ENCODE measurements at places on chromosomes 11 and 22.

GRCh38 chr11:126612671-126613070, 257.2 kb downstream of the ST3GAL4 start:
- DNase-seq: no peak

- peak; percentile 70 for DNase-seq
Observed at GRCh38 chr11:68003846-68004550, at the start of gene UNC93B1. Gene UNC93B1 (minus strand): TSS chr11:68004097. CDS start chr11:68004043, 54 bp downstream.

DNA sequence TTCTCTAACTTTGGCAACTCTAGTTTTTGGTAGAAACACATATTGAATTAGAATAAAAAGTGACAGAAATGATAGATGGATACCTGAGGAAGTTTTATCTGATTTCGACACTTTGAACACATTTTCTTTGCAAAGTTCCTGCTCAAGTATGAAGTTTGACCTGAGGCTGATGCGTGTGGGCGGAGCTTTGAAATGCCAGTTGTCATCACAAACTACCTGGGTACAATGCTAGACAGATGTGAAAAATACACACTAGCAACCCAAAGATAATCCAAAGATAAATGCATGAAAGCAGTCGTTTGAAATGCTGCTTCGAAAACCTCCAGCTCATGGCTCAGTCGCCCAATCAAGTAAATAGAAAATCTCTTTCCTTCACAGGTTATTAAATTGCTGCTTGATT, 54.8 kb downstream of the CD44 start:
- no peak for DNase-seq

DNA sequence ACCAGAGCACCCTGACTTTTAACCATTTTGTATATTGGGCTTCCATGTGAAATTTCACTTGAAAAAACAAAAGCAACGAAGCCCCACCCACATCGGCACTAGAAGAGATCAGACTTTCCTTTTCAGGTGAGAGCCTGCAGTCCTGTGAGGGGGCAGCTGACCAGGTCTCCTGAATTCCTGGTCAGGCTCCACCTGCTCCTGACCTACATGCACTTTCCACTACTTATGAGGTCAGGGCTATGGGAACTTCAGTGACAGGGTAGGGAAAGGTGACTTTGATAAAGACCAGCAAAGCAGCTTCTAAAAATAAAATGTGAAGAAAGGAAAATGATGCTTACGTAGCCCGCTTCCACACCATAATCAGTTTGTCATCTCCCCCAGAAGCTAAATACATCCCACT, 24.7 kb downstream of the HIRA start:
- DNase-seq: no peak

DNA sequence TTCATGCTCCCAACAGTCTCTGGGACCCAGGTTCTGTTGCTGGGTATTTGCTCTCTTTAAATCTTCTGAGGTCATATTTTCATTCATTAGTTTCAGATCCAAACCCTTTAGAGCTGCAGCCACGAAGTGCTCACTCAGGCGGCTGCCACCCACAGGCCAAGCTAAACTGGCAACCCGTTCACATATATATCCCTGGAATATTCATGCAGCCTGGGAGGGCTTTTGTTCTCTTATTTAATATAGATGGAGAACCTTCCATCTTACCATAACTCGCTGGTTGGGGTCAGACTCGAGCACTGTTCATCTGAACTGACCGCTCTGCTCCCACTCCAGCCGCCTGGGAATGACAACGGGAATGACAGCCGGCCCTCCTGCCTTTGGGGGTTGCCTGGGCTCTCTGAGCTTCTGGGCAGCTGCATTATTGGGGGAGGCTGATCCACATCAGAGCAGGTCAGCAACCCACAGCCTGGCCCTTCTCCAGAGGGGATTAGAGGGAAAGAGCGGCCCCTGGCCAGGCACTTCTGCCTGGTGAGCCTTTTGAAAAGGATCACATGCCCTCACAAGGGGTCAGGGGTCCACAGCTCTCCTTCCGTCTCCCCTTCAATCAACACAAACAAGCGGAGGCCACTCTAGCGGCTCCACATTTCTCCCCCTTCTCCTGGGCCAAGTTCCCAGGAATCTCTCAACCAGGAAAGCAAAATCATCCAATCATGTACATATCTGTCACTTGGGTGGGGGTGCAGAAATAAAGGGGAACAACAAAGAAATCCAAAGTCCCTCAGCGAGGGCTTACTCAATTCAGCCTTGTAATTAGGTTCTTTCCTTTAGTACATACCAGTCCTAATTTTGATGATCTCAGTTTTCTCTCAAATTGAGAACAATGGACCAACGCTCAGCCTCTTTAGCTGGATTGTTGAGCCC, 11.8 kb downstream of the TMEM184B start:
- no peak for DNase-seq

GRCh38 chr11:110092111-110092514, 1.1 kb upstream of the ZC3H12C start:
- no peak for DNase-seq

GRCh38 chr11:64340671-64341335, 799 bp downstream of the CCDC88B start:
- peak; percentile 69 for DNase-seq

DNA sequence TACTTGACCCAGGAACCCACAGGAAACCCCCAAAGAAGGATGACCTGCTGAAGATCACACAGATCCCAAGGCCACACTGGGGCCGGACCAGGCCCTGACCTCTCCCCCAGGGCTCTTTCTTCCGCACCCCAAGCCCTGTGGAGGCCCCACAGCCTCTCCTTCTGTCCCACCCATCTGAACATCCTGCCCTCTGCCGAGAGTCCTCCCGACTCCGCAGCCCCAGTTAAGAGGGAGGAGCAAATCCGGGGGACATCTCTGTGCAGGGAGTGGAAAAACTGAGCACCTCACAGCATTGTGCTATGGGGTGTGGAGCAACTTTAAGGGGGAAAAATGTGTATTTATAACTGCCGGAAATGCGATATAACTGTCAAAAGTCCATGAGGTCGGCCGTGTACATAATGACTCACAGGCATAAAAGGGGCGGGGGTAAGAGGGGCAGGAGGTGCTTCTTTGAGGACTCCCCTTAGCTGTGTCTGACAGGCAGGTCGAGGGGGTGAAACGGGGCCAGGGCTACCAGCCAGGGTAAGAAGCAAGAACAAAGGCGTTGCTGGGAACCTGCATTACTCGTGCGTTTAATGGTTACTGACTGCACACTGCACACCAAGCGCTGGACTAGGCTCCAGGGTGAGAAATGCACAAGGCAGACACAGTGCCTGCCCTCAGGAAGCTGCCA, 57.2 kb downstream of the WNT11 start:
- DNase-seq: no peak

- DNase-seq: no peak
Observed at GRCh38 chr22:37302674-37303555, 20.6 kb downstream of the CYTH4 start.

- DNase-seq: no peak
Observed at GRCh38 chr11:120917559-120918239, 106.2 kb upstream of the TBCEL start.

- no peak for DNase-seq
Observed at GRCh38 chr22:19503869-19504268, 20.3 kb downstream of the CLDN5 start.

- no peak for DNase-seq
Observed at GRCh38 chr11:123011510-123011909, 29.9 kb upstream of the BSX start.

- no peak for DNase-seq
Observed at GRCh38 chr11:10784232-10785145, 24.2 kb downstream of the EIF4G2 start.

DNA sequence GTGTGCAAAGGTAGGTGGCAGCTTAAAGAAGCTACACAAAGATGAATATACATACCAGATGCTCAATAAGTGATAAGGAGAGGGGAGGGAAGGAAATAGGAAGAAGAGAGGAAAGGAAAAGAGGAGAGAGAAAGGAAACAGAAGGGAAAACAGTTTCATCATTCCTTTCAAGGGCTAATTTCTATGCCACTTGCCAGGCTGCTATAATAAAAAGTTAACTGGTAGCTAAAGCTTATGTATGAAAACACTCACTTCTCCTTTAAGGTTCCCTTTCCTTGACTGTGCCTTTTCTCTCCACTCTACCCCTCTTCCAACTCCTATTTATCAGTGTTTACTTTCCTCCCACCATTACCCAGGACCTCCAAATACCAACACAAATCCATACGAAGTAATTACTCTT, 347.9 kb downstream of the DLG2 start:
- no peak for DNase-seq

- no peak for DNase-seq
Observed at GRCh38 chr22:17672417-17672991, 33.9 kb downstream of the BCL2L13 start.

DNA sequence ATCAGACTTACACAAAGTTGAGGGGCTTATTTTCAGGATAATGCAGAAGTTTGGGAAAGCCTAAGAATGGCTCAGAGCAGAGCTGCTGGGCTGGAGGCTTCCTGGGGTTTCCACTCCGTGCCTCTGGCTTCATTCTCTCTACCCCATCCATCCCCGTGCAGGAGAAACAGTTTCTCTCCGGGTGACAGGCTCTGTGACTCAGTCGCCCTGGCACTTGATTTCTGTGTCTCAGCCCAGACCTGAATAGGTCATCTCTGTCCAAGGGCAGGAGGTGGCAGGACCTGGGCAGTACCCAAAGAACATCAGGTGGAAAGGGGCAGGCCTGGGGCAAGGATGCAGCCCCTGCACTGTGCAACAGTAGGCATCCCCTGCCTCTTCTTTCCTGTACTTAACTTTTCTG, 38.4 kb upstream of the RTL6 start:
- DNase-seq: no peak

DNA sequence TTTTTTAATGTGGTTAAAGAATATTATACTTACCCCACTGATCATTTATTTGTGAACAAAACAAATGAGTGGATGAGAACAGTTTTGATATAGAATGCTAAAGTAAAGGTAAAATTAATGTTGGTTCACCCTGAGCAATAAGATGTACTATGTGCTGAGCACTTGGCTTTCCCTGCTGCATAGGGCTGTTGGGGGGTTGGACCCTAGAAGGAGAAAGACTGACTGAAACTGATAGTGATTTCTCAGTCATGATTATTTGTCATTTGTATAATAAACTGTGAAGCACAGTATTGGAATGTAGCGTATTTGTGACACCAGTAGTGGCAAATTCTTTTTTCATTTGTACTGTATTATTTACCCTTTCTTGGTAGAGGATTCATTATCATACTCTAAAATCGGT, 63.3 kb downstream of the PRMT3 start:
- DNase-seq: no peak

- no peak for DNase-seq
Observed at GRCh38 chr22:46180370-46181137, 30.2 kb downstream of the PPARA start.

DNA sequence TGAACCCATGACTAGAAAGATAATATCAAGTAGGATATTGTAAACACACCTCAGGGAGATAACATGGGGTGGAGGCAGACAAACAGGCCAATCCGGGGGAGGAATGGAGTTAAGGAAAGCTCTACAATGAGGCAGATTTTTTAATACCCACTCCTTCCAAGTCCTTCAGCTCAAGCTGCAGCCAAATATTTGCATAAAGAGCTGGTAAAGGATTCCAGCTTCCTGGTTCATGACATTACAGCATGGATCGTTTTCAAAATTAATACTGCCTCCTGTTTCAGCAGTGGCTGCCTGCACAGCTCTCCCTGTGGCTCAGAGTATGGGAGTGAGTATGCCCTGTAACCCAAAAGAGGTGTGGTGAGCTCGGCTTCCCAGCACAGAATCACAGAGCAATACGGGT, 5.1 kb downstream of the POU2AF3 start:
- DNase-seq: no peak

- no peak for DNase-seq
Observed at GRCh38 chr11:88689548-88690240, 352.2 kb upstream of the CTSC start.

DNA sequence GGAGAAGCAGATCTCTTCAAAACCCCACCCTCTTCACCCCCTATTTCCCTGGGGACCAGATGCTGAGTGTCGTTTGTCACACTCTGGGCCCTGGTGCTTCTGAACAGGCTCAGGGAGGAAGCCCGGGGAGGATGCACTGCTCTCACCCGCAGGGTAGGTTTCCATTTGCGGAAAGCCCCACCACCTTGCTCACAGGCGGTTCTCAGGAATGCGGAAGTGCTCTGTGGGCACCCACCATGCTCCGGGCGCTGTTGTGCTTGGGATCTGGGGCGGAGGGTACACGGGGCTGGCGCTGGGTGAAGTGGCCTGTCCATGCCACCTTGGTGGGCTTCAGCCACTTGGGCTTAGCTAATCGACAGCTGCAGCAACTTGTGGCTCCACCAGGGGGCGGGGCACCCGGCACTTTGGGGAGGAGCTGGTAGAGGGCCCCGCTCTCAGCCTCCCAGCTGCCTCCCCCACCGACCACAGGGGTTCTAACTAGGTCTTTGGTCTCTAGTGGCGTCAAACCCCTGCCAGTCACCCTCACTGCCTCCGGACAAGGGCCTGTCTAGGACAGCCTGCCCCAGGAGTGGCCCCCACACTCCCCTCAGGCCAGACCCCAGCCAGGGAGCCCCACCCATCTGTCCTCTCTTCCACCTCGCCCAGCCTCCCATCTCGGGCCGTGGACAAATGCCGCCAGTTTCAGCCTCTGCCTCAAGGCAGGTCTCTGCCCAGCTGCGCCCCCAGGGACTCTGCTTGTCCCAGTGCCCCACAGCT, 7.4 kb downstream of the NDUFV1 start:
- DNase-seq: peak; percentile 67

- no peak for DNase-seq
Observed at GRCh38 chr22:22691716-22692701, 47.6 kb downstream of the GGTLC2 start.

GRCh38 chr11:74444173-74444826, 23.0 kb downstream of the KCNE3 start:
- no peak for DNase-seq

- DNase-seq: no peak
Observed at GRCh38 chr11:2828585-2829330, 56.8 kb downstream of the CDKN1C start.

- no peak for DNase-seq
Observed at GRCh38 chr22:44680481-44680894, 21.5 kb upstream of the PRR5 start.

- DNase-seq: no peak
Observed at GRCh38 chr11:2444821-2445745, at the start of gene KCNQ1. Gene KCNQ1 (plus strand): TSS chr11:2445008. CDS start chr11:2445099, 91 bp downstream.

- DNase-seq: no peak
Observed at GRCh38 chr22:46432164-46433068, 96.9 kb downstream of the TRMU start.

GRCh38 chr11:125373426-125374391, 122.4 kb downstream of the FEZ1 start:
- no peak for DNase-seq

- DNase-seq: no peak
Observed at GRCh38 chr11:17607591-17608570, 60.8 kb downstream of the OTOG start.

DNA sequence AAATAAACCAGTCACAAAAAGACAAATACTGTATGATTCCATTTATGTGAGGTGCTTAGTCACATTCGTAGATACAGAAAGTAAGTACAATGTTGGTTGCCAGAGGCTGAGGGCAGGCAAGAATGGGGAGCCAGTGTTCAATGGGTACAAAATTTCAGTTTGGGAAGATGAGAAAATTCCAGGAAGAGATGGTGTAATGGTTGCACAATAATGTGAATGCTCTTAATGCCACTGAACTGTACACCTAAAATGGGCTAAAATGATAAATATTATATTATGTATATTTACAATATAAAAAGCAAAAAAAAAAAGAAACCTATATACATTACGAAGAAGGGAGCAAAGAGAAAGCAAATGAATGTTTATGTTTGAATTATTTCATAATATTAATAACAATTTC, 329.0 kb downstream of the C11orf87 start:
- no peak for DNase-seq
